ENCODE measurements at places on chromosomes 1 and 21.

- DNase-seq, result no peak
Observed at GRCh38 chr1:82125119-82125518, 324.4 kb downstream of the ADGRL2 start.

DNA sequence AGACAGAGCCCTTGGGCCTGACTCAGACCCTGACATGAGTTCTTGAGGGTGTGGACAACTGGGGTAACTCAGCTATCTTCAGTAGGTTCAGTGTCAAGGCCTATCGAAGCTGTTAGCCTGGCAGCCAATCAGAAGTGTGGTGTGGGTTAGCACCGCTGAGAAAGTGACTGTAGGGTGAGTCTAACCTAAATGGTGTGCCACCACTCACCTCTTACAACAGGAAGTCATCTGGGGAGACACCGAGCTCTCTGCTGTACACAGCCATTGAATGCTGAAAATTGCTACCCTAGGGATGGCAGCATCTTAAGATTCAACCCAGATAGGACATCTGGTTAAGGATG lies 44.6 kb downstream of the RASSF5 start:
- peak; percentile 83 for DNase-seq

GRCh38 chr1:189607477-189608096 lies 870.1 kb downstream of the BRINP3 start:
- DNase-seq, result no peak

DNA sequence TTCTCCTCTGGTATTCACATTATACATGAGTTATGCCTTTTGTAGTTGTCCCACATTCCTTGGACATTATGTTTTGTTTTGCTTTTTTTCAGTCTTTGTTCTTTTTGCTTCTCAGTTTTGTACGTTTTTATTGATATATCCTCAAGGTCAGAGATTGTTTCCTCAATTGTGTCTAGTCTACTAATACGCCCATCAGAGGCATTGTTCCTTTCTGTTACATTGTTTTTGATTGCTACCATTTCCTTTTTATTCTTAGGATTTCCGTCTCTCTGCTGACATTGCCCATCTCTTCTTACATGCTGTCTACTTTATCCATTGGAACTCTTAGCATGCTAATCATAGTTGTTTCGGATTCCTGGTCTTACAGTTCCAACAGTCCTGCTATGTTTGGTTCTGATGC lies 27.8 kb upstream of the MPC2 start:
- no peak for DNase-seq

Measured in CD8-positive, alpha-beta memory T cell (primary cell).